CD4-positive, alpha-beta T cell (primary cell): ENCODE measurements at places on chromosomes 13 and 19.
A peak's percentile ranks its signal among the peaks of the same experiment; 100 is the strongest.

DNA sequence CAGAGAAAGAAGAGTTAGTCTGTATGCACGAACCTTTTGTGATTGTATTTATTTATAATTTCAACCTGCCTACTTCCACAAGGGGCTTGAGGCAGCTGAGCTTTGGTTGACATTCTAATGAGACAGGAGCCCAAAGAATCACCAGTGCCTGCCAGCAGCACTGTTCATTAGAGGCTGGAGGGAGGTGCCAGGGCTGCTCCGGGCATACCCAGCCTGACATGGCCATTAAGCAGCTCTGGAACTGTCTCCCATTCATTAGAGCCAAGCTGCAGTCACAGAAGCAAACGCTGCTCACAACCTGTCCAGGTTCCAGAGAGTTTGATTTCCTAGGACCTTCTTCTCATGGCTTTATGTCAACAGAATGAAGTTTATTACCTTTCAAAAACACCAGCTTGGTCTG lies 425.5 kb downstream of the RFC3 start:
- no peak for DNase-seq

- DNase-seq: no peak
Measured at GRCh38 chr19:5923356-5923755, 9.3 kb downstream of the CAPS start.

- no peak for DNase-seq
Measured at GRCh38 chr13:110034031-110034549, 247.7 kb upstream of the IRS2 start.

GRCh38 chr19:7772752-7773291 lies 9.8 kb downstream of the CLEC4M start:
- no peak for DNase-seq

DNA sequence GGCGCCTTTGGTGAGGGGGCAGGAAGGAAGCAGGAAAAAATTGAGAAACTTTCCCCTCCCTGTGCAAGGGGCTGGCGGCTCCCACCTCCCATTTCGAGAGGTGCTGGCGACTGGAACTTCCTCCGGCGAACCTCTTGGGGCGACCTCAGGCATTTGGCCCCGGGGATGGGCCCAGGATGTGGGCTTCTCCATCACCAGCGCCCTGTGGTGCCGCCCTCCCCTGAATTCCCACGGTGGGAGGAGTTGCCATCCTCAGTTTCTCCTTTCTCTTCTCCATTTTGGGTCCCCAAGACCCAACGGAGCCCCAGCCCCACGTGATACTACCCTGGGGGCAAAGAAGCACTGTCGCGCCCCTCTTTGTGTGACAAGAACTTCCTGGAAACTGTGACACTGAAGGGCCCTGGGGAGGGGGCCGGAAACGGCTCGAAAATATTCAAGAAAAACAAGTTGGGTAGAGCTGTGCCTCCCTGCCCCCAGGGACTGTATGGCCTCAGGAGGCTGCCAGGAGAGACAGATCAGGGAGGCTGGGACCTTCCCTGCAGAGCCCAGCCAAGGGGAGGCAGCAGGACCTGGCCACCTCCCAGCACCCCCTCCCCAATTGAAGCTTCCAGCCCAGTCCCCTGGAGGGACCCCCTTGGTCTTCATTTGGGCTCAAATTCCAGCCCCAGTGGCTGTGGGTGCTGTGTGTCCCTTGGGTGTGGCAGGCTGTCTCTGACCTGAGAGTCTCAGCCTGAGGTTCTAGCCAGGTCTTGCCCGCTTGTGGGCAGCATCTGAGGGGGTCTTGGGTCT lies 16.2 kb upstream of the AP1M2 start:
- DNase-seq: peak; percentile 87

GRCh38 chr13:111488486-111489132 lies 168.2 kb downstream of the TEX29 start:
- no peak for DNase-seq

- no peak for DNase-seq
Measured at GRCh38 chr13:58598241-58598640, 966.7 kb downstream of the PCDH17 start.

DNA sequence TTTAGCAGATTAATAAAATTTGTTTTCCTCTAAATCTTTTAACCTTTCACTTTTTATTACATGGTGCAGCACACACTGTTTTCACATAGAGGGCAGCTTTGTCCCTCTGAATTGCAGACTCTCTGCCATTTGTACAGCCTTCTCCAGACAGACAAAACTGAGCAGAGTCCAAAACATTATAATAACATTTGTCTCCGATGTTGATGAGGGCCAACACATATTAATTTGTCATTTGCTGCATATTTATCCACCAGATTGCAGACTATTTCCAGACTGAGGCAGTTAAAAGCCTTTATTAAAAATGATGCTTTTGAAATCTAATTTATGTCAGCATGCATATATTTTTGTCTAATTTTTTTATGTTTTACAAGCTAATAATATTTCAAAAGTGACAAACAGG lies 1251.9 kb upstream of the SLC10A2 start:
- no peak for DNase-seq

- DNase-seq: no peak
Measured at GRCh38 chr13:52461265-52461664, 6.0 kb downstream of the CKAP2 start.

DNA sequence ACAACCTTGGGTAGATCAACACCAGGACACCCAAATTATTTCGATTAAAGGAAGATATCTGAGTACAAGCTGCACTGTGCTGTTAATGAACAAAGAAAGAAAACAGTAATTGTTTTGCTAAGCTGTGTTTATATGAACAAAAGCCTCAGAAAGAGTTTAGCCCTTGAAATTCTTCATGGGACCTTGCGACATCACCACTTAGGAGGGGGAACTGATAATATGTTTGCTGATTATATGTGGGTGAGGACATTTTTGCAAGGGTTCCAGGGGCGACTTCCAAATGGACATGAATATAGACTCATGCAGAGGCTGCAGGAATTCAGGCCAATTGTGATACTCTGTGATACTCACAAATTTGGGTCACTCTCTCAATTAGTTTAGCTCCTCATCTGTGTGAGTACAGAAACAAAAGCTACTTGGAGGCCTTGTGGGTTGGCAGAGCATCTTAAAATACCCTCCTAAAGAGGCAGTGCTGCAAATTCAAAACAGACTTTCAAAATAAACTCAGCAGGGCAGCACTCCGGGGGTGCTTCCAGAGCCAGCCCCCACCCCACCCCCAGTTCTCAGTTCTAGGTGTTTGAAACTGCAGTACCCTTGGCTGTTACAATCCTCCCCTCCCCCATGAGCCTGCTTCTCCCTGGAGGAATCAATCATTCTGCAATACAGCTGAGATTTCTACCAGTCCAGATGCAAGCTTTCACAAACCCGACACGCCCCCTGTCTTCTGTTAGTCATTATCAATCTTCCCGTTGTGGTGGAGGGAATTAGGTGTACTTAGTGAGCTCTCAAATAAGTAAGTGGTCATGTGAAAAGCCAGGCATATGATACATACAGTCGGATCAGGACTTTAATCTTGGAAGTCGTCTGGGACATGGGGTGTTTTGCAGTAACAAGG lies 97.0 kb upstream of the MBNL2 start:
- no peak for DNase-seq

DNA sequence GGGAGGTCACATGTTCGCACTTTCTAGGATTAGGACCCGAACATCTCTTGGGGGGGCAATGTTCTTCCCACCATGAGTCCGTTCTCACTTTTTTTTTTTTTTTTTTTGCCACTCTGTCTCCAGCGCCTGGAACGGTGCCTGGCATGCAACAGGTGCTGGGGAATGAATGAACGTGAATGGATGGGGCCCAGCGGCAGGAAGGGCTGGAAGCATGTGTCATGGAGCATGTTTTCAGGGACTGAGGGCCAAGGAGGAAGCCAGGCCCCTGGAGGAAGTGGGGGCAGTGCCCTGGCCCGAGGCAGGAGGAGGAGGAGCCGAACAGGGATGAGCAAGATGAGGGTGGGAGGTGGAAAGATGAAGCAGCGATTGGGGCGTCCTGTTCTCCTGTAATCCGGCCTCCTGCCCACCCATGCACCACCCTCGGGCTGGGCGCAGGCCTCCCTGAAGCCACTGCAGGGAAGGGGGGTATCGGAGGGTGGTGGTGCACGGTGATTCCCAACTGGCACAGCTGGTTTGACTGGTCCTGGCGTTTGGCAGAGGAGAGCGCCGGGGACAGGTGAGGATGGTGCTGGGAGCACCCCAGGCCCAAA lies 8.8 kb upstream of the SULT2B1 start:
- no peak for DNase-seq

GRCh38 chr19:5700455-5701092 lies 10.5 kb downstream of the RPL36 start:
- no peak for DNase-seq

DNA sequence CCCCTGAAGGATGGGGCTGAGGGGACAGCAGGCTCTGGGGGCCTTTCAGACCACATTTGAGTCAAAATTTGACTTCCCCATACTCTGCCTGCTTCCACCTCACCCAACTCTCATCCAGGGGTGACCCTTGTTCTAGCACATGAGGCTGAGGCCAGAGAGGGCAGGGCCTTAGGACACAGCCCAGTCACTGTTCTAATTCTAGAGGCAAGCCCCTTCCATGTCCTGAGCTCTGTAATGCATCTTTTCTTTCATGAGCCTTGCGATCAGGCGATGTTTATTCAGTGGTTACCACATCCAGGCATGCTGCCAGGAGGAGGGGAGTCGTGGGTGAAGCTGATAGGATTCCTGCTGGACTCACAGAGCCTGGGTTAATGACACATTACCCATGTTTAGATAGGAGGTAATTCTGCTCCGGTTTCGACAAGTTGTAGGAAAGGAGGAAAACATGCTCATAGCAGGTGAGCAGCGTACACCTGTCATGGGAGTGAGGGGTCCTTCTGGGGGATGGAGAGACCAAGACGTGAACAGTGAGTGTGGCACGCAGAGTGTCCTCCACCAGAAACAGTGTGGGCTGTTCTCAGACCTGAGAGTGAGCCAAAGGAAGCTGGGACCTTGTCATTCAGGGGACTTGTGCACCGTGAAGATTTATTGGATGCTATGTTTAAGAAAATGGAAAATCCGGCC lies 9.3 kb downstream of the RPS9 start:
- no peak for DNase-seq

DNA sequence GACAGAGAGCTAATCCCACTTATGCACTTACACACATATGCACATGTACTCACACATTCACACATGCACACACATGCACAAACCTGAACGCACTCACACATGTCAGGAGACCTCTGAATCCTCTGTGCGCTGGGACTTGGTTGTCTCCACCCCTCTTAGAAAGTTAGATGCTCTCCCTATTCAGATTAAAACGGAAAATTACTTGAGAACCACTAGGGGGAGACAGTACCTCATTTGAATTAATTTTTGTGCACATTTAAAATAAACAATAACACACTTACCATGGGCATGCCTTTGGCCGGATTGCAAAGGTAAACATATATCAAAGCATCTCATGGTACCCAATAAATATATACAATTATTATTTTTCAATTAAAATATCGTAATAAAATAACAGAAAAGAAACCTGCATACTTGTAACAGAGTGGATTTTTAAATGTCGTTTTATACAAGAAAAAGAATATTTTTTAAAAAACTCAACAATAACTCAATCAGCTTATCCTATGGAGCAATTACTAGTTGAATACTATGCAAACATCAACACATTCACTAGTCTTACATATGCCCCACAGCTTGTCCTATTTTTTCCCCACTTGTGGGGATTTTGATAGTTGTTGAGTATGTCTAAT lies 9.5 kb upstream of the LILRB4 start:
- DNase-seq: no peak

DNA sequence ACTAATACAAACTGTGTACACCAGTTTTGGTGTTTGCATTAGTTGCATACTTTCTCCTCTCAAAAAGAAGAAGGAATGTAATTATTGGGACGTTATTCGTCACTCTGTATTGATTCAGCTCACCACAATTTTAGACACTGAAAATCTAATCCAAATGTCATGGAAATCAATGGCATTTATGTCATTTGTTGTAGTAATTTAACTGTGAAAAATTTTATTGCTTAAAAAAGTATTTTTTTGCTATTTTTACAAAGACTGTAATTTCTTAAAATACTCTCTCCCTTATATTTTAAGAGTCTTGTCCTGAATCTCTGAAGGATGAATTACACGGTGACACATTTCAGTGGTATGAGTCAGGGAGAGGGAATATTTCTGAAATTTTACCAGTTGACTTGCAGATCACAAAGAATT lies 2117.6 kb downstream of the PCDH9 start:
- DNase-seq: no peak

GRCh38 chr19:38924388-38924787 lies 6.2 kb downstream of the SARS2 start:
- DNase-seq: no peak

DNA sequence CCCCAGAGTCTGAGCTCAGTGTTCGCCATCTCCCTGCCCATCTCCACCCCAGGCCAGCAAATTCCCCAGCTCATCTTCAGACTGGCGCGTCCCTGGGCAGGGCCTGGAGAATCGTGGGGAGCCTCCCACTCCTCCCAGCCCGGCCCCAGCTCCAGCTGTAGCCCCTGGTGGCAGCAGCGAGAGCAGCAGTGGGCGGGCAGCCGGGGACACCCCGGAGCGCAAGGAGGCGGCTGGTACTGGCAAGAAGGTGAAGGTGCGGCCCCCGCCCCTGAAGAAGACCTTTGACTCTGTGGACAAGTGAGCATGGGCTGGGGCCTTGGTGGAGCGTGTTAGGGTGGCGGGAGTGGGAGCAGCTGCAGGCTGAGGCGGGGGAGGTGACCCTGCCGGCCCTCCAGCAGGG lies 8.4 kb upstream of the PRR19 start:
- no peak for DNase-seq

GRCh38 chr19:2186071-2186846 lies 22.5 kb downstream of the DOT1L start:
- no peak for DNase-seq

GRCh38 chr19:3687774-3688706 lies 12.2 kb downstream of the PIP5K1C start:
- DNase-seq: peak; percentile 69

GRCh38 chr13:60433505-60433904 lies 36.5 kb downstream of the TDRD3 start:
- DNase-seq: no peak

DNA sequence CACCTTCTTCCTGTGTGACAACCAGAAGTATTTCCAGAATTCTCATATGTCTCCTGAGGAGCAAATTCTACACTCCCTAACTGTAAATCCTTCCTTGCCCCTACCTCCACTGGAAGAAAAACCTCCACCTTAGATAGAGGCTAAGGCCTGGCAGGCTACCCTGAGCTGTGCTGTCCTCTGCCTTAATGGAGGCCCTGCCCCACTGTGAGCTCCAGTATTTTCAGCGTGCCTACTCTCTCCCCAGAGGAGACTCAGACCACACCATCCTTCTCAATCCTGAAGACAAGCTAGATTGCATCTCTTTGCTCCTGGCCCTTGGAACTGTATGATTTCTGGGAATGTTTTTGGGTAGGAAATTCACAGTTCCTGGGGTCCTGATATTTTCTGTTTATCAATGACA lies 110.0 kb upstream of the OBI1 start:
- no peak for DNase-seq
